Anterior cingulate cortex (tissue), 58 donors: ENCODE measurements at places on chromosomes 1 and 21.

DNA sequence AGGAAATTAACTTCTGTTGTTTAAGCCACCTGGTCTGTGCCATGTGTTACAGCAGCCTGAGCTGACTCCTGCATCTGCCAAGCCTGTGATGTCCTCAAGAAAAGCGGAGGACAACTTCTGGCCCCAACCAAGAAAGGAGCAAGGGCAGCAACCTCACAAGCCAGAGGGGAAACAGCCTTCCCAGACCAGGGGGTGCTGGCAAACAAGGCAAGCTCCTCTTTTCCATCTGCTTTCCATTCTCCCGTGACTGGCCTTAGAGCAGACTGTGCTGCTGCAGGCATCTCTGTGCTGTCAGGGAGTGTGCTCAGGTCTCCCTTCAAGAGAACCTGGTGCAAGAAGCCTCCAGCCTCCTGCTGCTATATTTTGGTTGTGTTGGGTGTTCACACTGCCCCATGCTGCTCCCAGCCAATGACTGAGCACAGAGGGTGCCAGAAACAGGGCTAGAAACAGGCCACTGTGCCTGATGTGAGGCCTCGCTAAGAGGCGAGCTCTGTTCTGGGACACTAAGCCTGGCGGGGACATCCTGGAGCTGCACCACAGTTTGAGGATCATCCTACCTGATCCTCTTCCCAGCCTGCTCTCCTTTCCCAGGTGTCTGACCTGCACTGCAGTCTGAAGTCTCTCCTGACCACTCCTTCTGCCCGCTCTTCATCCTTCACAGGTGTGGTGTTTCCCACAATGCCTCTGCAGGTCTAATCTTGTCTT is 27.5 kb upstream of the SLAMF9 start:
- no peak for DNase-seq

DNA sequence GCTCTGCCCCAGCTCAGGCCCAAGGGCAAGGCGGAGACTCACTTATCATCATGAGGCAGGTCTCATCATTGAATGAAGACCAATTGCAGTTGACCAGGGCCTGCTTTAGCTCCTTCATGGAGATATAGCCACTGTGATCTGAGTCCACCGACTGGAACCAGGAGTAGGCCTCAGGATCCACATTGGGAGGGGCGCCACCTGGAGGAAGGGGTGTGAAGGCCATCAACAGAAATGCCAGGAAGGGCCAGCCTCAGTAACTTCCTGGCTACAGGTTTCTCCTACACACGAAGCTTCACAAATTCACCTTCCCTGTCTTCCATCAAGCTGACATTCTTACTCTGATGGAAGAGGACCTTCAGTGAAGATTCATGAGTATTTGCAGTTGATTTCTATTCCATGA is 11.6 kb downstream of the PEF1 start:
- DNase-seq, result no peak

DNA sequence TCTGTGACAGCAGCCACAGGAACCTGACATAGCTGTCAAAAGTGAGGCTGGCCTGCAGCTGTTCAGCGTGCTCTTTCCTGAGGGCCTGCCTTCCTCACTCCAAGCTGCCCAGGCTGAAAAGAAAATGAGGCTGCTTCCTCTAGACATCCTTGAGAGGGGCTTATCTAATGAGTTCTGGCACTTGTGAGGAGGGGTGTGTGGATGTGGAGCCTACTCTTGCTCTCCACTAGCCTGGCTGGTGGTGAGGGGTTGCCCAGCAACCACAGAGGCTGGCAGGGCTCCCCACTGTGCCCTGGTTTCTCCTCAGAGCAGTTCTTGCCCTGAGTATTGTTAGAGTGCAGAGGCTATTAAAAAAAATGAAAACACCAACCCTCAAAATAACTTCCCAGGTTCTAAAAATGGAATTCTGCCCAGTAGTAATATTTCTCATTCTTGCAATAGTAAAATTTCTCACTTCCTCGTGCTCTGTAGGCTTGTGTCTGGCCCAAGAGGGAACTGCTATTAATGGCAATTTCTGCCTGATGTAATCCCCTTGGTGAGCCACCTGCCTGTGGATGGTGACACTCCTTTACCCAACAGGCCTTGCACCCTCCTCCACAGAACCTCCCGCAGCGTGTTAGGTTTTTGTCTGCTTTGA is 52.6 kb upstream of the EPS8L3 start:
- no peak for DNase-seq

GRCh38 chr1:109307274-109308021 is 637 bp upstream of the MYBPHL start:
- DNase-seq, result peak; percentile 56

- no peak for DNase-seq
Observed at GRCh38 chr1:93304716-93305138, 41.0 kb upstream of the DR1 start.

- DNase-seq, result no peak
Observed at GRCh38 chr1:107698161-107698560, 266.8 kb downstream of the VAV3 start.

- no peak for DNase-seq
Observed at GRCh38 chr1:32062867-32063230, 9.9 kb upstream of the TMEM39B start.

GRCh38 chr1:30036666-30037065 is 686.7 kb downstream of the MATN1 start:
- no peak for DNase-seq

DNA sequence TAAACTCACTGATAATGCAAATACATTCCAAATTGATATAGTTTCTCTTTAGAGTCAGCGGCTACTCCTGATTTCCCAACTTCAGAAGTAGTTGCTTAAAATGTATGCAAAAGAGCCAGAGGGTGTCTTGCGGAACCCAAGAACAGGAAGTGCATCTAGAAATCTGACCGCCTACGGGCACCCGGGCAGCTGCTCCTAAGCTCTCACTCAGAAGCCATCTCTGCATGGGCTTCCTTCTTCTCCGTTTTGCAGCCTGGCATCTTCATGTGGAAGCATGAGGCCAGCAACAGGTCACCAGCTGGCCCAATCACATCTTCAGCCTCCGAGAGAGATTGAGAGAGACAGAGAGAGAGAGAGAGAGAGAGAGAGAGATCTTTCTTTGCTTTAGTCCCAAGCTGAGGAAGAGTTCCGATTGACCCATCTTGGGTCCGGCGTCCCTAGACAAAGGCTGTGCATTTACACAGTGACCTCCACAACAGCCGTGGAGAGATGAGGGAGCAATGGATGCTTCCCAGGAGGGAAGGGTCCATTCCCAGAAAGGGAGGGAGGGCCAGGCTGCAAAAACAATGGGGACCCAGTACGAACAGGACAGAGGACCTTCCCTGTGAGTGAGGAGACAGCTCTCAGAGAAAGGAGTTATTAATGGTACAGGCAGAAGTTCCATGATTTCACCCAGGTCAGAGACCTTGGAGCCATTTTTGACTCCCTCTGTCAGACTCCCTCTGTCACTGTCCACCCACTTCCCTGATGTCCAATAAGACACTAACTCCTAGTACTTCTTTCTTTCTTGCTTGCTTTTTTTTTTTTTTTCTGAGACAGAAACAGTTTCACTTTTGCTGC is 28.2 kb upstream of the SLC30A1 start:
- DNase-seq, result no peak

- no peak for DNase-seq
Observed at GRCh38 chr1:12488666-12489354, 129.2 kb downstream of the DHRS3 start.

- no peak for DNase-seq
Observed at GRCh38 chr1:116919802-116920201, 10.1 kb downstream of the PTGFRN start.

GRCh38 chr1:206955476-206956451 is 9.5 kb upstream of the PIGR start:
- no peak for DNase-seq

DNA sequence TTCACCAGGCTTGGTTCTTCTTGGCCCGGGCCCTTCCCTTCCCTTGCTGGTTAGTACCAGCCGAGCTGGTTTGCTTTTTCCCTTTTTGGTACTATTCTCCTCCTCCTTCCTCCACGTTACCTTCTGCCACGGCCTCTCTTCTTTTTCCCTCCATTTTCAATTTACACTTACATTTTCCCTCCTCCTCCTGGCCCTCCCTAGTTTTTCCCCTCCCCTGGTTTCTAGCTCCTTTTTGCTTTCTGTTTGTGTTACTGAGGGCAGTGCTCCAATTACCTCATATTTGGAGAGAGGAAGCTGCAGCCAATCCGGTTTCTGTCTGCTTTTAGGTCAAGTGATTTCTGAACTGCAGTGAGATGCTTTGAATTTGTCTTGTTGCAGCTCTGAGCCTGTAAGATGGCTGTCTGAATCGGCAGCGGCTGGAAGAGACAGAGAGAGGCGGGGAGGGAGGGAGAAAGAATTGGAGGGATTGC is 63.7 kb downstream of the MACF1 start:
- no peak for DNase-seq
